CD8-positive, alpha-beta memory T cell (primary cell): ENCODE measurements at places on chromosomes 13 and 19. TPM values are rescaled to one million over a fixed set of nuclear protein-coding genes. Genes with fewer than 3 reads are reported as not detected.

- no peak for DNase-seq
Measured at GRCh38 chr19:42469311-42470235, 26.8 kb upstream of the CXCL17 start.

The SARS2 gene
- polyA plus RNA-seq, result 18.9 TPM

DNA sequence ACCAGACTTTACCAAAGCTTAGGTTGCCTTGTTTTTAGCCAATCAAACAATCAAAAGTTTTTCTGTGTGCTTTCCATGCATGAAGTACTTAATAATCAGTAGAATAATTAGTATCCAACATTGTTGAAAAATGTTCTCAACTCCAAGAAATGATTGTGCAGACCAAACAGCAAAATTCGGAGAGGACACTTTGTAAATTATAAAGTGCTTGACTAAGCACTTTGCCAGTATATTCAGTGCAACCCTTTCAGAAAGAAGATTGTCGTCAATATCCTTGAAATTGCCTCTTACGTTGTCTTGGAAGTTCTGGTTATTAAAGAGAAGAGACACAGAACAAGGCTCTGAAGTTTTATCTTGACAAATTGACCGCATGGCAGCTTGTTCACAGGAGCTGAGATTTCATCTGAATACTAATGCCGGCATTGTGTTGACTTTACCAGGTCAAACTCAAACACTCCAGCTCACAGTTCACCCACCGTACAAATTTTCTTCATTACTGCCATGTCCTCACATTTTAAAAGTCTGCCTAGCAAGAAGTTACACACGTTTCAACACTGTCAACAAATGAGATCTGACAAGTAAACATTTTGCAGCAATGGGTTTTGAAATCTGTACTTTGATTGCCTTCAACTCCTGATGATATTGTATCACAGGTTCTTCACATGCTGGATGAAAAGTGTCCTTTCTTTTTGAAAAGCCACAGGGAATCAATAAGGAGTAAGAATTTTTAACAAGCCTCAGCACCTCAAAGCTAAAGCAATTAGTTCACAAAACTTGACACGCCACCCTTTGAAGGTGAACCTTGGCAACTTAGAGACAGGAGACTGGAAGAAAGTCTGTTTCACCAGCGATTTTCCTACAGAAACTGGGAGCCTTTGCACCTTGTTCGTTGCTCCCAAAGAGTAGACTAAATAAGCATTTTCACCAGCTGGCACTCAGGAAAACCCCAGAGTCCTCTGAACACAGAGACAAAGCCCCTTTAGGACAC, 150.9 kb downstream of the RFC3 start:
- no peak for DNase-seq

- no peak for DNase-seq
Measured at GRCh38 chr13:33426131-33426530, 140.6 kb upstream of the STARD13 start.

DNA sequence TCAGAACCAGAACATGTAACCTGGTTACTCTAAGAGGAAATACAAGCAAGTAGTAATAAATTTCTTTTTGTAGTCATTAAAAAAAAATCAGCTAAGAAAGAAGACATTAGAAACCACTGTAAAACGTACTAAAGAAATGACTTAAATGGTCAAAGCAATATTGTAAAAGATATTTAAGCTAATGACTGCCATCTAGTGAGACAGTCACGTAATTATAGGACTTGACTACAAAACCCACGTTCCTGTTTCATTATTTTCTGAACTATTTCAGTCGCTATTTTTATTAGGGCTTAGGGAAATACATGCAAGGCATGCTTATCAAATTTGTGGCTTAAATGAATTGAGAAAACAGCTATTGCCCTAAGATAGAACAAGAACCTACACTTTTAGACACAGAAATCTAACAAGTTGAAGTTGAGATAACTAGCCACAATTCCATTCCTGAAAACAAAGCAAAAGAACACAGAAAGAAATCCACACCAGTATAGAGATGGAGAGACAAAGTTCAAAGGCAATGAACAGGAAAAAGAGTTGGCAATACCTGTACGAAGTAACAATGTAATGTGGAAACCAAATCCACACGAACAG, 17.9 kb downstream of the ALG5 start:
- no peak for DNase-seq

The WDR88 gene
- polyA plus RNA-seq, result 0.25 TPM

GRCh38 chr19:10230861-10231611, at the start of gene S1PR2:
TSS of gene S1PR2 (minus strand) at chr19:10231331. CDS start at chr19:10224905, 6,426 bp downstream.
- peak; percentile 56 for DNase-seq

The OR10H1 gene
- polyA plus RNA-seq, result not detected

DNA sequence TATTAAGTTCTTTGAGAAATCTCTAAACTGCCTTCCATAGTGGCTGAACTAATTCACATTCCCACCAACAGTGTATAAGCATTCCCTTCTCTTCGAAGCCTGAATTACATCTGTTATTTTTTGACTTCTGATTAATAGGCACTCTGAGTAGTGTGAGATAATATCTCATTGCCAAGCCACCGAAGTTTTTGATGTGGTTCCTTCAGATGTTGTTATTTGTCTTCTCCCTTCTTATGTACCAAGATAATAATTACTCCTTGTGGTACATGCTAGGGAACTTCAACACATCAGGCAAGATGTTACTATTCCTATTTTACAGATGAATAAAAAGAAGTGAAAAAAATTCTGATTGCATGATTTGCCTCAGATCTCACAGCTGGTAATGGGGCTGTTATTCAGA, 70.9 kb downstream of the KCTD12 start:
- DNase-seq, result no peak

The JAK3 gene
- polyA plus RNA-seq, result 84.0 TPM
